ENCODE measurements at places on chromosomes 12 and 14.

- no peak for DNase-seq
Measured at GRCh38 chr14:103408491-103409155, 23.4 kb downstream of the MARK3 start.

- no peak for DNase-seq
Measured at GRCh38 chr12:22797701-22798100, 172.7 kb downstream of the ETNK1 start.

GRCh38 chr12:116233669-116234068 lies 43.8 kb downstream of the MED13L start:
- DNase-seq: no peak

DNA sequence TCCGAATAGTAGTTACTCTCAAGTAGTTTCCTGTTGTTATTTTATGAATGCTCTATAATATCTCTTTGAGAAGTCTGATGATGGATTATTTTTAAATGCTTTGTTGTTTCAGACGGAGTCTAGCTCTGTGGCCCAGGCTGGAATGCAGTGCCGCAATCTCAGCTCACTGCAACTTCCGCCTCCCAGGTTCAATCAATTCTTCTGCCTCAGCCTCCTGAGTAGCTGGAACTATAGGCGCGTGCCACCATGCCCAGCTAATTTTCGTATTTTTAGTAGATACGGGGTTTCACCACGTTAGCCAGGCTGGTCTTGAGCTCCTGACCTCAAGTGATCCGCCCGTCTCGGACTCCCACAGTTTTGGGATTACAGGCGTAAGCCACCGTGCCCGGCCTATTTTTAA lies 1.4 kb upstream of the OS9 start:
- no peak for DNase-seq

- no peak for DNase-seq
Measured at GRCh38 chr12:94284859-94285258, 136.5 kb downstream of the PLXNC1 start.

DNA sequence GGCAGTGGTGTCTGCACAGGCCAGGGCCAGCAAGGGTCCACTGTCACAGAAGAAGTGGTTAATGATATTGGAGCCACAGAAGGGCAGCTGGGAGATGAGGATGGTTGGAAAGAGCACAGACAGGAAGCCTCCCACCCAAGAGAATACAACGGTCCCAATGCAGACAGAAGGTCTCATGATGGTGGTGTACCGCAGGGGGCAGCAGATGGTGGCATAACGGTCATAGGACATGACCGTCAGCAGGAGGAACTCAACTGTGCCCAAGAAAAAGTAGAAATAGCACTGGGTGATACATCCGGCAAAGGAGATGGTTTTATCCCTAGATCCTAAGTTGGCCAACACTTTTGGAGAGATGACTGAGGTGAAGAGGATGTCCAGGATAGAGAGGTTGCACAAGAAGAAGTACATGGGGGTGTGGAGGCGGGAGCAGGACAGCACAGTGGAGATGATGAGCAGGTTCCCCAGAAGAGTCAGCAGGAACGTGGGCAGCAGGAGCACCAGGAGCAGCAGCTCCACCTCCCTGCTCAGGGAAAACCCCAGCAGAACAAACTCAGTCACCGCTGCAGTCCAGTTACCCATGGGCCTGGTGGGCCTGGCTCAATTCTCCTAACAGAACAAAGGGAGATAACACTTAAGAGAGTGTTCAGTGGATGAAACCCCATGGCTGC lies 9.8 kb downstream of the OR6J1 start:
- DNase-seq: no peak

- no peak for DNase-seq
Measured at GRCh38 chr12:6960593-6961277, 9.6 kb downstream of the PTPN6 start.

- DNase-seq: no peak
Measured at GRCh38 chr12:124507188-124508109, 60.0 kb downstream of the NCOR2 start.

All from NCI-H187 (cell line).